GM06990 (cell line): ENCODE measurements at places on chromosomes 6 and 20.

DNA sequence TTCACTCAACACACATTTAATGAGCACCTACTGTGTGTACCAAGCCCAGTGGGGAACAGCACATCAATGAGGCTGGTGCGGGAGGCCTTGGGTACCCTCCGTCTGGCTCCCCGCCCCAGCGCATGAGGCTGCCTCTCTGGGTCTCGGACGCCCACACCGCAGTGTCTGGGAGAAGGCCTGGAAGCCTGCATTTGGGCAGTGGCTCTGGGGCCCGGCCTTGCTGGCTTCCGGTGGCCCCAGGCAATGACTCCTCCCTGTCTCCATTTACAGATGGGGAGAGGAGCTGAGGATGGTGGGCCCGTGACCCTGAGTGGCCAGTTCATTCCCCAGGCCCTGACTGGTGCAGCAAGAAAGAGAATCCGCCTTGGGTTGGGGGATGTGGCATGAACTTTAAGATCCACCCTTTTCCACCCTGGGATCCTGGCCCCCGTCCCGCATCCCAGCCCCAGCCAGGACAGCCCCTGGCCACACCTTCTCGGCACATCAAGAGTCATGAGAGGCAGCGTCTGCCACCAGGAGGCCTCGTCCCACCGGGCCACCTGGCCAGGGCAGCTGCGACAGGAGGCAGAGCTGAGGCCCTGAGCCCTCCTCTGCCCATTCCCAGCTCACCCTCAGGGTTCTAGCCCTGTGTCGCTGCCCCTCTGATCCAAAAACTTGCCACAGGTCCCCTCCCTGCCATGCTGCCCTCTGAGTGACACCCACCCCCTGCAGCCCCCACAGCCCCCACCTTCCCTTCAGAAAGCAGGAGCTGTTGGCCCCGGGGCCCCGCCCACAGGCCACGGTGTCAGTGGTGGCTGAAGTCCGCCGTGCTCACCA, 17.5 kb upstream of the MRGBP start:
- DNase-seq = no peak

GRCh38 chr20:10433623-10434466, at the start of gene MKKS:
TSS of gene MKKS (minus strand) at chr20:10434222. CDS start at chr20:10413514, 20,708 bp downstream.
- peak; percentile 93 for DNase-seq

DNA sequence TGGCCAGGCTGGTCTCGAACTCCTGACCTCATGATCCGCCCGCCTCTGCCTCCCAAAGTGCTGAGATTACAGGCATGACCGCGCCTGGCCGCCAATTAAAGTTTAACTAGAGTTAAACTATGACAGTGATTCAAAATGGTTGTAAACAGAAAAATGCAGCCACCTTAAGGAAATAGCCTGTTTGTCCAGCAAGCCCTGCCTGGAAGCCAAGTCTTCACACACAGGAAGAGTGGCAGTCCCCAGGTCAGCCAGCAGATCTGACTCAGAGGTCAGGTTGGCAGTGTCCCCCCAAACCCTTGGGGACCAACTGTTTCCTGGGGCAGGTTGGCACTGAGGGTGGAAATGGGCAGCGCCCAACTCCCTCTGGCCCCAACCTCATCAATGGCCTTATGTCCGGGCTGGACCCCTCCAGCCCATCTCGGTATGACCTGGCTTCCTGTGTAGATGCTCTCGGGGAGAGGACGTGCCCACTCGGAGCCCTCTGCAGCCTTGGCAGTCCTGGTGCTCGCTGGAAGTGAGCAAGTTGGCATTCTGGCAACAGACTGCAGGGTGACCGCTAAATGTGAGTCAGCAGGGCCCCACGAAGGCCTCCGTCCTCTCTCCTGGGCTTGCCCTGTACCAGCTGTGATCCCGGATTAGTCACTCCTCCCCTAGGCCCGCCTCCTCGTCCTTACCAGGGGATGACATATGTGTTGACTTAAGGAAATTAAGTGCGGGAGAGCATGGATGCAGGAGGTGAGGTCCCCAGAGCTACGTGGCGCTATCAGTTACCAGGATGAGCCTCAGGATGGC, 9.7 kb upstream of the HSP90AB1 start:
- DNase-seq = peak; percentile 67

DNA sequence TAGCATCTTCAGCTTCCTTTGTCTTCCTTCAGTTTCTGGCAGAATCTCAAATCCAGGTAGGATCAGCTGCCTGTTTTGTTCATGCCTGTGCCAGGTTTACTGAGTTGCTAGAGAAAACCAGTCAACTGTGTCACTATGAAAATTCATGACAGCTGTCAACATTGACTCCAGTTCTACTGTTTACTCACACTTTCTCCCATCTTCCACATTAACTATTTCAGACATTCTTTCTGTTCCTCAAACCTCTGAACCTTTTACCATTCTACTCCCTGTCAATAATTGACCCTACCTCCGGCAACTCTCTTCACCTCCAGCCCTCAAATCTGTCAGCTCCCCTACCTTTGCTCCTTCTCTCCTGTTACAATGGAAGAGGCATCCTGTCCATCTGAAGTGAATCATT, 8.5 kb downstream of the ENPP4 start:
- DNase-seq = no peak
